ENCODE measurements at places on chromosomes 2 and 18.
A peak's percentile ranks its signal among the peaks of the same experiment; 100 is the strongest.

DNA sequence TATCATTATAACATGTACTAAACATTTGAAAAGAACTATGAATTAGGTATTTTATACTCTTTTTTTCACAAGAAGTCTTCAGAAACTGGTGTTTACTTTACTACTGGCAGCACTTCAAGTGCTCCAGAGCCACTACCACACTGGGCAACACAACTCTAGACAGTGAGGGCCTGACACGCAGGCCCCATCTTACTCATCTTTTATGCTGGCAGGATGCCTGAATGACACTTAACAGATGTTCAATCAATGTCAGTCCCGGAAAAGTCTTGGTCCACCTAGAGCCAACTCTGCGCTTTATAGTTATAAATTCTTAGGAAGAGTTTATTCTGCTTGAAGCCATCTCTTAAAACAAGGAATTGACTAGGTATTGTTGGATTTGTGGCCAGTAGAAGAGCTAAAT is 8.7 kb upstream of the WIPF1 start:
- no peak for DNase-seq

GRCh38 chr2:239052798-239053665 is 205.1 kb downstream of the TWIST2 start:
- no peak for DNase-seq

DNA sequence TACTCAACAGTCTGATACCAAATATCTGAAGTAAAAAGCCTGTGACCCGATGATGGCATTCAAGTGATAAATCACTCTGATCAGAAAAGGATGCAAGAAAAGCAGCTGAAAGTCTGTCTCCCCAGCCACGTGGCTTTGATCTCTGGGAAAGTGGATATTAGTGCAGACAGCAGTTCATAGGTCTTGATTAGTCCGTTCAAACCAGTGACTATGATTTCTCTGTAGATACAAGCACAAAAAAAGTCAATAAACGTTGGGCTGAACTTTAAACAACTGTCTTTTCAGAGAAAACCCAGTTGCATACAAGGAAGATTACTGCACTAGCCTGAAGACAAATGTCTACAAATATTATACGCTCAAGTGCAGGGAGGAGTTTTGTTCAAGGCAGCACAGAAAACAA is 107.7 kb upstream of the CDC42EP3 start:
- no peak for DNase-seq

GRCh38 chr2:19887510-19887909 is 14.3 kb downstream of the TTC32 start:
- DNase-seq, result no peak

- DNase-seq, result no peak
These were observed 322.9 kb upstream of the KCNJ3 start for GRCh38 chr2:154375579-154375931.

GRCh38 chr18:3806656-3807055 is 356.7 kb downstream of the TGIF1 start:
- no peak for DNase-seq

- no peak for DNase-seq
These were observed 40.8 kb downstream of the MTERF4 start for GRCh38 chr2:241061275-241061674.

DNA sequence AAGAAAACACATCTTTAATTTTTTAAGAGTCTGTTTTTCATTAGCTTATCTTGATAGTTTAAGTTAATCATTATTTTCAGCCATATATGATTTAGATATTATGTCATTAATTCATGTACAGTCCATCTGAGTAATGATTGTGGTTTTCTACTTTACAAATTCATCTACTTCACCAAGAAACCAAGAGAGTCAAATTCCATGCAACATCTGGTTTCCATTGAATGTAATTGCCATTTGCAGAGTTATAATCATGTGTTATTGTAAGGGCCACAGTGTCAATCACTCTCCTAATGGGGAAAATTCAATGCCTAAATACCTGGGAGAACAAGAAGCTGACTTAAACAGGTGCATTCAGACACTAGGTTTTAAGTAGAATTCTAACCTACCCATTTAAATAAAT is 217.2 kb upstream of the OSR1 start:
- no peak for DNase-seq

DNA sequence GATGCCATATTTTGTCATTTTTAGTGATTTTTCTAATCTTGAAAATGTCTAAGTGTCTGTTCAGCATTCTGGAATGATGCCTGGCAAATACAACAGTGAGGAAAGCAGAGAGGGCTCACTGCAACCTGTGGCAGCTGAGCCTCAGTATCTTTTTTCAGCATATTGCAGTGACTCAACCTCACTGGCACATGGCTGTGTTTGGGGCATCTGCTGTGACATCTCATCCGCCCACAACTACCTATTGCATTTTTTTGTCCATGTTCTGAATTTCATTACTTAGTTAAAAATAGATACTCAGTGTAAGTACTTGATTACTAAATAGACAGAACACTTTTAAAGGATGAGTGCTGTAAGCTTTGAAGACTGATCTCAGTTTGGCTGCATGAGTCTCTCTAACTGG is 10.7 kb downstream of the BABAM2 start:
- DNase-seq, result no peak

- DNase-seq, result no peak
These were observed 266.3 kb downstream of the MREG start for GRCh38 chr2:215746887-215747615.

DNA sequence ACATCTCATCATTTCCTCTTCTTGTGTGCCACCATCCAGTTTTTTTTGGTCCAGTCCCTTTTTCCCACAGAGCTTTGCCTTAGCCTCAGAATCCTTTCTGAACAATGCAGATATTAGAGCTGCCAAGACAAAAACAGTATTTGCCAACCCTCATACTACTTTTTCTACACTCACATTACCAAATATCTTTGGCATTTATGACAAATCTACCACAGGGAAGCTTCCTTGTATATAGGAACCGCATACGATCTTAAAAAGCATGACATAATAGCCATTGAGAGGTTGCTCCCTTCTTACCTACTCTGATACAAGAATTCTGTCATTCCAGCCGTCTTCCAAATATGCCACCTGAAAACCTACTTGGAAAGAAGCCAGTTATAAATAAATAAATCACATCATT is 9.4 kb downstream of the ZNF24 start:
- no peak for DNase-seq

DNA sequence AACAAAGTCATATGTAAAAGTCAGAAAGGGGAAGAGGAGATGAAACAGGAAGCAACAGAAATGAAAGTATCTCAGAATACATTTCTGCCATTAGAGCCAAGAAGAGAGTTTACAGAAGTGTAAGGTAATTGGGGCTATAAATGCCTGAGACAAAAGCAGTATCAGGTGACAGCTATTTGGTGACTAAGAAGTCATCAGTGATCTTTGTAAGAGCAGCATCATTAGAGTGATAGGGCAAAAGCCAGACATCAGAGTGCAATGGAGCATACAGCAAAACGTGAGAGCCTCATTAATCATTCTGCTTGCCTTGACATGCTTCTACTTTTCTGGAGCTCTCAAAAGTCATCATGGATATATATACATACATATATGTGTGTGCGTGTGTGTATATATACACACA is 804.7 kb upstream of the PIK3C3 start:
- DNase-seq, result no peak

GRCh38 chr2:42116195-42117181 is 52.7 kb upstream of the EML4 start:
- no peak for DNase-seq

DNA sequence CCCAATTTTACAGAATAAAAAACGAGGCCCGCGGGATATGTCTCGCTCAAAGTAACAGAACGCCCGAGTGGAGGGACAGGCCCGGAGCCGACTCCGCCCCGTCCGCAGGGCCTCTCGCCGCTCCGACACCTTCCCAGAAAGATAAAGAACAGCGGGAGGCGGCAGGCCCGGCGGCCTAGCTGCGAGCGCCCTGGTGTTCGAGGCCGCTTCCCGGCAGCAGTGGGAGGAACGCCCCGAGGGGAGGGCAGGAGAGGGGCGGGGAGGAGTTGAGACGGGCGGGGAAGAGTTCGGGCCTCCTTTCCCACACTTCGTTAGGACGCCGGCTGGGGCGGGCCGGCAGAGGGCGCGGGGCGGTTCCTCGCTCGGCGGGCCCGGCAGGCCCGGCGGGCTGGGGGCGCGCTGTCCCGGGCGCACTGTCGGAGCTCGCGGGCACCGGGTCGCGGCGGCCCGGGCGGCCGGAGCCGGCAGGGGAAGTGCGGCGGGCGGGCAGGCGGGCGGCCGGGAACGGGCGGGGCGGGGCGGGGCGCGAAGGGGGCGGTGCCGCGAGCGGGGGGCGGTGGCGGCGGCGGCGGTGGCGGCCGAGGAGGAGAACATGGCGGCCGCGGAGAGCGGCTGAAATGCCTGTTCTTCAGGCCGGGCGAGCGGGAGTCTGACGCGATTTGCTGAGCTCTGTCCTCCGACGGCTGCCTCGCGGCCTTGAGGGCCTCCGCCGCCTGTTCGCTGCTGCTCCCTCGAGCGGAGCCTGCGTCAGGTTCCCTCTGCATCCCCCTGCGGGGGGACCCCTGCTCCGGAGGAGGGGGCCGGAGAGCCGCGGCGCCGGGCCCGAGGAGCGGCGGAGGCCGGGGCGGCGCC is at the start of gene NCOA1:
NCOA1 (plus strand) TSS at position 565 of the 852 bp plus-strand sequence. CDS start 167,424 bp downstream, outside the sequence.
- DNase-seq, result peak; percentile 86

GRCh38 chr2:100425573-100426383 is 8.3 kb upstream of the CHST10 start:
- DNase-seq, result no peak

GRCh38 chr2:39497082-39497801 is 60.2 kb upstream of the MAP4K3 start:
- no peak for DNase-seq

GRCh38 chr18:13067966-13068365 is 76.8 kb downstream of the CEP192 start:
- no peak for DNase-seq

GRCh38 chr2:217717646-217718045 is 285.1 kb downstream of the TNS1 start:
- DNase-seq, result no peak

DNA sequence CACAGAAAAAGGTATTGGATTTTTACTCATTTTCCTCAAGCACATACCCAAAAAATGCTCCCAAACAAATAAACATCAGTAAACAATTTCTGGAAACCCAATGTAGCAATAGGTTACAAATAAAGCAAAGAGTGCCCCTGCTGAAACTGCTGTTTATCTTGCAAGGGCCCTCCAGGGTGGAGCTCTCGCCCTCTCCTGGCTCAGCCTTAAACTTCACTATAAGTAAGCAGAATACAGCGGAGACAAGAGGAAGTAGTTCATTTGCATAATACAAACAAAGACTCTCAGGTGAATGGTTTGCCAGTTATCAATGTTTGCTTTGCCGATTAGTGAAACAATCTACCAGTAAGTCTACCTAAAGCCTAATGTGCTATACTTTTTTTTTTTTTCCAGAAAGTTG is 437.6 kb downstream of the DLGAP1 start:
- no peak for DNase-seq

DNA sequence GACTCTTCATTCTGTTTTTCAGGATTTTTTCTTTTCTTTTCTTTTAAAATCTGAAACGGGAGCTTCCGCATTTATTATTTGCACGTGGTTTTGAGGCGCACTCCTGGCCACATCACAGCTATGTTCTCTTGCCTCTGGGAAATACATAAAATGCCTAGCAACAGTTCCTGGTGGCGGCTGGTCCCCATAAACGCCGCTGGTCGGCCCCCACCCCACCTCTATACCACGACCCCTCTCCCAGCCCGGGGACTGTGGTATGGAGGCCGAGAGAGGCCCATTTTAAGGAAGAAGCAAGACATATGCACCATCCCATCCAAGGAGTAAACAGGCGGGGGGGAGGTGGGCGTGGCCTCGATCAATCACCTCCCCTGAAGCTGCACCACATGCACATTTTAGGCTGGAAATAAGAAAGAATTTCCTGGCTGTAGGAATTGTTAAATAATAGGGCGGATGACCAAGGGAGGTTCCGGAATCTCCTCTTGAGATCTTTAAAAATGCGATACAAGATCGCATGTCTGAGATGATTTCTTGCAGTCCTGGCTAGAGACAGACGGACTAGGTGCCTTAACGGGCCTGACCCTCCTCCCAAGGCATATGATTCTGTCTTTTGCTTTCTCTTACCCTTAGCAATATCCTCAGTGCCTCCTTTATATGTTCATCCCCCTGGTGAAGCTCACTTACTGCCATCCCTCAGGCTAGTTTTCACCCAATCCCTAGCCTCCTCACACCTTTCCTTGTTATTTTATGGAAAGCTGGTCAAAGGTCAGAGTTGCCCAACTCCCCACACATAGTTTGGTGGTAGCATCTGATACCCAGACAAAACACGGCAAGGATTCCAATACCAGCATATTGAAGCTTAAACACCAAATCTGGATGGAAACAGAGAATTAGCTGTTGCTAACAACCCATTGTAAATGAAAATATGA is 82.4 kb downstream of the BCL2 start:
- DNase-seq, result no peak

- DNase-seq, result no peak
These were observed 1.8 kb upstream of the HJURP start for GRCh38 chr2:233856184-233856583.

DNA sequence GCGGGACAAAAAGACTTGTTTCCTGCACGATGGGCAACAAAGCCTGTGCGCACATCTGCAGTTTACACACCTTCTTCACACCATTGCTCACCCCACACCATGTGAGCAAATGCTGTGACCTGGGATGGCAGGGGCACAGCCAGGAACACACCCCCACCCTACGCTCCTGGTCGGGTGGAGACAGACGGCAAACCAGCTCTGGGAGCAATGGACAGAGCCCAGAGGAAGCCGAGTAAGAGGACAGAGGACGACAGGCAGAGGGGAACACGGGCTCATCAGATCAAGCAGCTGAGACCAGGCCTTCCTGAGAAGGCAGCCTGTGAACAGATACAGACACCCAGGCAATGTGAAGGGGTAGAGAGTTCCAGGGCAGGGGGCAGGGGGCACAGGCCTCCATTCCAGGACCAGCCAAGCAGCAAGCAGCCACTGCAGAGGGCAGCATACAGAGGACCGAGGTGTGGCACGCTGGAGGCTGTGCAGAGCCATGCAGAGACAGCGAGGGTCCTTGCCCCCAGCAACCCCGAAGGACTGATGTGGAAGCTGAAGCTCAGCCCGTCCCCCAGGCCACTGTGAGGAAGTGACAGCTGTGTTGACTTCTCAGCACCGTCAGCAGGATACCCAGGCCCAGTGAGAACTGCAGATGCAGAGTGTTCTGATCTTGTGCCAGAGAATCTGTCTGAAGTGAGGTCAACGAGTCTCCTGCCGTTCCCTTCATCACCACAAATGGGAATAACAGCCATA is 46.2 kb downstream of the PARD6G start:
- no peak for DNase-seq

- no peak for DNase-seq
These were observed 193.4 kb downstream of the CCDC102B start for GRCh38 chr18:68991286-68991685.
